Activated CD4-positive, alpha-beta T cell treated with anti-CD3 and anti-CD28 coated beads, Interleukin-2, Interleukin-6, amounts not matched to agents 100 ng/mL and 50 ng/mL, durations not matched to agents 16 hours and 8 hours (primary cell): ENCODE measurements at places on chromosomes 5 and 9.

DNA sequence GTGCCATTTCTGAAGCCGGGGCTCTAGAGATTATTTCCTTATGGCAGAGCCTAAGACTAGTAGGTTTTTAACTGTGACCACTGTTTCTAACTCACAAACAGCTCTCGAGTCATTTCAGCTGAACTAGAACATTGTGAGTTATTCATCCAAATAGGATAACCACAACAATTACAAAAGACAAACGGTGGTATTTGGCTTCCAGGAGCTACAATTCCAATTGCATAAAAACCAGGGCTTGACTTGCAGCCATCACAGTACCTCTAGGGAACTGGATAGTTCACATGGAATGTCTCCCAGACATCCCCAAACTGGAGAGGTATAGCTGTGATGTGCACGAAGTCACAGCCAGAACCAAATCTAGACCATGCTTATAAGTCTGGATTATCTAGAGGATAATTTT lies 224.8 kb downstream of the FAM114A2 start:
- no peak for DNase-seq

GRCh38 chr9:9612270-9612669 lies 1000.5 kb downstream of the PTPRD start:
- no peak for DNase-seq

DNA sequence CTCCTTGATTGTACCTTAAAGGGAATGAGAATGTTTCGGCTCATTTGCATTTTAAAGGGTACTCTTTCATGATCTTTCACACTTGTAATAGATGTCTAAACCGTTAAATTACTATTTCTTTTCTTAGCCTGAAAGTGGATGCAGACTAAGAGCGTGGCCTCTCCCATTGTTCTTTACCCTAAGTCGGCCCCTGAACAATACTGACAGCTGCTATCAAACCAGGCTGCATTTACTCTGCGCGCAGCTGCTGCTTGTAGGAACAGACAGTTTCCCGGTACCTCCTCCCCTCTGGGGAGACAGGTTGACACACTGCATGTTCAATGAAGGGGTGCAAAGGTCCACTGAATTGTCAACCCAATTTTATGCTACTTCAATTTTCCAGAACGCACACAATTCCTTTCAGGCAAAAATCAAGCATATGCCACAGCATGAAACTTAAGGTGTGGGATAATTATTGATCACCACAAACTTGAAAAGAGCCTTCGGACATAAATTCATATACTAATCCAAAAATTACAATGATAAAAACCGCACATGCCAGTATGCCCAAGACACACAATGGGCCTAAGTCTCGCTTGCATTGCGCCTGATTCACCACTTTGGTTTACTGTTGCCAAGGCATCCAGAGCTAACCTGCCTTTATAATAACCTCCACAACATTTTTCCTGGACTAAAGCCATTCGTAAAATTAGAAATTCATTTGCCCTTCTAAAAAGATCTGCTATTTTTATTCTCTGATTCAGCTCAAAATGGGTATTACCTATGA lies 39.7 kb downstream of the TLE1 start:
- no peak for DNase-seq

DNA sequence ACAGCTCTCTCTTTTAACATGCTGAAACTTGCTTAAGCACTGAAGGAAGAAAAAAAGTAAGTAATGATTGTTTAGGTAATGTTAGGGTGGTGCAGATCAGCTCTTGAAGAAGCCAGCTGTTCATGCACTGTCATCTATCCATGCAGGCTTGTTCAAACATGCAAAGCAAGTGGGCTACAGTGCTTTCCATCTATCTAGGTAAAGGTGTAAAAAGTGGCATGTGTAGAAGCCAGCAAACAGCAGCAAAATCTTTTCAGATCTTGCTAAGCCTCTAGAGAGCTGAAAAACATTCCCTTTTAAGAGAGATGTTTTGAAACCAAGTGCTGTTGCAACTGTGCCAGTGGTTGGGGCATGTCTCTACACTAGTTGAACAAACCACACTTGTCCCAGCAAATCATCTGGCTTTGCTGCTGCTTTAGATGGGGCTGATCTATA lies 214.4 kb downstream of the EFNA5 start:
- no peak for DNase-seq

DNA sequence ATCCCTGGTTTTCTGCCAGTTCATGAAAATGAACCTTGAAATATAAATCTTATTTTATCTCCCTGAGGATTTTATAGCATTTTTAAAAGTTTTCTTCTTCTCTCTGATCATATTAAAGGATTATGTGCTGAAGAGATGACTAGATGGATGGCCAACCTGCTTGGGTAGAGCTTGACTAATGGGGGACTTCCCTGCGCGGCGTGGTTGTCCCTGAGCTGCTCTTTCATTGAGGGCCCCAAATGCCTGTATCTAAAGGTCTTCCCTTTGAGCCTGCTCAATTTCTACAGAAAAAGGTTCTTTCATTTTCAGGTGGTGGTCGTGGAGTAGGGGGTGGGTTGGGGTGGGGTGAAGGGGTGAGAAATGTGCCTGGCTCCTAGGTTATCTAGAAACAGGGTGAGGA lies 20.5 kb upstream of the CDKN2AIPNL start:
- no peak for DNase-seq

GRCh38 chr9:136765041-136765440 lies 723 bp upstream of the LCN15 start:
- no peak for DNase-seq

DNA sequence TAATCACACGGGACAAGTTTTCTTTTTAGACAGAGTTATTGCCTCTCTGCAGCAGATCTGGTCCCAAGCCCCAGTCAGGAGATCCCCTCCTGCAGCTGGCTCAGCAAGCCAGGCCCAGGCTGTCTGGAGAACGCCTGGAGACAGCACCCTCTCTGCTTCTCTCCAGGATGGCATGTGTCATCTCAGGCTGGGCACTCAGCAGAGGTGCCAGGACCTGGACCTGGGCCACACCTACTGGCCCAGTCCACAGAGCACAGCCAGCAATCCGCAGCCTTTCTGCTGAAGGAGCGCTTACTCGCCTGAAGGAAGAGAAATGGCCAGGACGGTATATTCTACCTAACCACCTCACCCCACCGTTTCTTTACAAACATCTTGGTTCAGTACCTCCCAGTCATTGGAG lies 4.7 kb upstream of the TBC1D9B start:
- no peak for DNase-seq

DNA sequence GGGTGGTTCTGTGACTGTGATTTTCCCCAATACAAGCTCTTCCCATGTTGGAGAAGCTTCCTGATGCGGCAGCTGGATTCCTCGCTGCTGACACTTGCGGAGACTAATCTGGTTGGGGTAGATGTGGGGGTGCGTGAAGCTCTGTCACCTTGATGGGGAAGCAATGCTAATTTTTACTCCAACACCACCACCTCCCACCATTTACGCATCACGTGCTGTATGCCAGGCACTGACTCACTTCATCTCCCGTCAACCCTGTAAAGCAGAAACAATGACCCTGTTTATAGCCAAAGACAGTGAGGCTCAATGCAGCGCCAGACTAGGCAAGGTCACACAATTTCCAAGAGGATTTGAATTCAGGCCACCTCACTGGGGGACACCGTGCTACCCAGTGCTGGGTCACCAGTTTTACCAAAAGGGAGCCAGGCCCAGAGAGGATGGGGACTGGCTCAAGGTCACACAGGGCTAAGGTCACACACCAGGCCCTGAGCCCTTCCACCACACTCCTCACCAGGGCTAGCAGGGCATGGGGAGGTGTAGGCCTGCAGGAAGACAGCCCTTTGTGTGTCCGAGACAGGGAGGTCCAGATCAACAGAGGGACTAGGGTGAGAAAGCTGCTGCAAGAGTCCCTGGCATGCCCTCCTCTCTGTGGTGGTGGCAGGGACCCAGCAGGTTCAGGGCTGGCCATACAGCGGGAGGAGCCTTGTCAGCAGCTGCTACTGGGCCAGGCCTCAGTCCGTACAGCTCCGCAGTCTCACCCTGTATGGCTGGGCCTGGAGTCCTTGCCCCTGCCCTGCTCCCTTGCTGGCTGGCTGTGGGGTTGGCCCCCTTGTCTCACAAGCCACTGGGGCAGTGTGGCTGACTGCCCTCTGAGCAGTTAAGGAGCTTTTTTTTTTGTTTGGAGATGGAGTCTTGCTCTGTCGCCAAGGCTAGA lies 3.3 kb downstream of the STKLD1 start:
- DNase-seq: no peak

DNA sequence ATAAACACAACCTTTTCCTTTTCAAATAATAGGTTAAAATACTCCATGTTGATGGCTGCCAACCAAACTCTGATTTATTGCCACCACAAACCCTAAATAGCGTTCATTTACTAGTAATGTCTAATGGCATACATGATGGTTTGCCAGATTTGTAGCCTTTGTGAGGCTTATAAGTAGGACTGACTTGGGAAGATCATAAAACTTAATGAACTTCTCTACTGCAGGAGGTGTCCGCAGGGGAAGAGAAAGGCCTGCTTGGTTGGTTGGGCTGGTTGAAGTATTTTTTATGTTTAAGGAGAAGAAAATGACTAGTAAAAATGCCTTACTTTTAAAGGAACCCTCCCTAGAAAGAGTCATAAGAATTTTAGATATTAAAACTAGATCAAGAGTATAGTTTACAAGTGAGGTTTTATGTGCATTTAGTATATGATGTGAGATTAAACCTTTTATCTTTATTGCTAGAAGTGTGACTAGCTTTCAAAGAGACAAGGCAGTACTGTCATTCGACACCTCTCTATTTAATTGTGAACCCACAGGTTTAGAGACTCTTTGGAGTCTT lies 5.0 kb downstream of the PBX3 start:
- DNase-seq: no peak

GRCh38 chr5:16992006-16992405 lies 55.9 kb upstream of the MYO10 start:
- no peak for DNase-seq

- no peak for DNase-seq
Observed at GRCh38 chr9:106859957-106860720, 2.8 kb upstream of the ZNF462 start.

DNA sequence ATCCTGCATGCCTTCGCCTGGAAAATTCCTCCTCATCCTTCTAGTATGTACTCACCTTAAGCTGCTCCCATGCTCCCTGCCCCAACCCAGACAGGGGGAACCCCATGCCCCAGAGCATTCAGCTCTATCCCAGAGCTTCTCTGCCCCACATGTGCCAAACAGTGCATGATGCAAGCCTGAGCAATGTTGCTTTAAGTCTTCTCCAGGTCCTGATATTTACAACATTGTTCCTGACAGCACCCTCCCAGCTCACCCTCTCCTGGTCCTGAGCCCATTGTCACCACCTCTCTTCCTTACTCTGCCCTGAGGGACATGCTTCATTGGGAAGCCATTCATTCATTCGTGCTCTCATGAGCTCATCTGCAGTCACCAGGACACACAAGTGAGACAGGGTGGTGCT lies 23.4 kb upstream of the BARX1 start:
- DNase-seq: no peak

DNA sequence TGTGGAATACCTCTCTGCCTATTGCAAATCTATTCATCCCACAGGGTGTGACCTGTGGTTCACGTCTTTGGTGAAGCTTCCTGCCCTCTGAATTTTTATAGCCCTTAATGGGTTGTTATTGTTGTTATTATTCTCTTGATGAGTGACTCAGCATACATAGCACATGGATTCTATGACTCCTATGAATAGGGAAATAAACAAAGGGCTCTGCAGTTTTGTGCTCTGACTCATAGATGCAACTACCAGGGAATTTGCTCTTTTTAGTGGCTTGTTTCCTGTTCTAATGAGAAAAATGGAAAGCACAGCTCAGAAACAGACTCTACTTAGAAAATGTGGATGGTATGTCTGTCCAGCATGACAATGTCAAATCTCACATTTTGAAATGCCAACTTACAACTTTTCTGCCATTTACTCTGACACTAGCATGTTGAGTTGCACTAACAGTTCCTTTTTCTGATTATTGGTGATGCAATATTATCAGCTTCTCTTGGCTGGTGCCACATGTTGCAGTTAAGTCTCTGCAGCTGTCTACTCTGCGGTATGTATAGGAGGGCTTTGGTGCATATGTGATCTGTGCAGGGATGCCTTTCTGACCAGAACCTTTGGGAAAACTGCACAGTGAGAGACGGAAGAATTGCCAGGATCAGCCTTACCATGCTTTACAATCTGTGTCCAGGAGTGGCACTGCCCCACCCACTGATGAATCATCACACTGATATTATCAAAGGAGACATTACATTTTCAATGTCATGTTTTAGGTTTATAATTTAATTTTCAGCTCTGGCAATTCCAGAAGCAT lies 996.4 kb upstream of the WWC1 start:
- no peak for DNase-seq

DNA sequence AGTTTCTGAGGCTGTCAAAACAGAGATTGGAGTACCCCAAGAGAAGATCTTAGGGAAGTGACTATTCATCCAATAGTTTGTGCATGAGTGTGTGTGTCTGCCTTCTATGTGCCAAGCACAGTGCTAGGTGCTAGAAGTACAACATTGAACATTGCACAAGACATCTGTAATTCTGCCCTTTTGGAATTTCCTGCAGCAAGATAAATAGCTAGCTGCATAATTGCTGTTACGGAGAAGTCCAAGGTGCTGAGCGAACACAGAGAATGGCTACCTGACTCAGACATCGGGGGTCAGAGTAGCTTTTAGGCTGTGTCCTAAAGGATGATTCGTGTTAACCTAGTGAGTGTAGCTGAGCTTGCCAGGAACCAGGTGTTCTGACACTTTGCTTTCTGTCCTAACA lies 44.8 kb downstream of the PAPPA start:
- no peak for DNase-seq

- no peak for DNase-seq
Observed at GRCh38 chr5:128276537-128277216, 193.1 kb downstream of the SLC12A2 start.

- DNase-seq: no peak
Observed at GRCh38 chr5:168432903-168433302, 53.4 kb upstream of the RARS1 start.

GRCh38 chr9:17876687-17877086 lies 297.8 kb downstream of the SH3GL2 start:
- no peak for DNase-seq

- DNase-seq: no peak
Observed at GRCh38 chr5:178751286-178751685, 20.8 kb upstream of the ZNF354A start.

GRCh38 chr9:70120834-70121510 lies 77.3 kb downstream of the MAMDC2 start:
- DNase-seq: no peak

GRCh38 chr5:24749701-24750100 lies 104.9 kb upstream of the CDH10 start:
- DNase-seq: no peak

GRCh38 chr5:160263326-160263855 lies 34.1 kb downstream of the FABP6 start:
- DNase-seq: no peak

DNA sequence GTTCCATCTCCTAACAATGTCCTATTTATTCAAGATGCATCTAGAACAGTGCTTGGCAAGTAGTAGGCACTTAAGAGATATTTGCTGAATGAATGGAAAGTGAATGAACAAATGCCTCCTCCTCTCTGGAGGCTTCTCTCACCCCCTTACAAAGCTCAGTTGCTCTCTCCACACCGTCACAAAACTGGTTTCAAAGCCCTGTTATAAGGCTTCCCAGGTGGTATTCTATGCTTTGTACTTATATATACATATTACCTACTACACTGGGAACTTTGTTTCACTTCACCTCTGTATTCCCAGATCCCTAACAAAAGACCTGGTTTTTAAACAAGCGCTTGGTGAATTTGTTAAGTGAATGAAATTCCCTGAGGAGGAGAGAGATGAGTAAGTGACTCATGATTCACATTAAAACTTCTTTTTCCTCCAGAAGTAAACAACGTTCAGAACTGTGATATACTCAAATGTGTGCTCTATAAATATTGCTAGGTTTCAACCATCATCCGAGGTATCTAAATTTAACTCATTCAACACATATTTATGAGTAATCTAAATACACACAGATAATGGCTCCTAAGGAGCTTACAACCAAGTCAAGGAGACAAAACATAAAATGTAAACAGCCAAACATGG lies 36.0 kb downstream of the DENND1A start:
- no peak for DNase-seq
